ENCODE measurements at places on chromosomes 6 and 20. TPM values are rescaled to one million over a fixed set of nuclear protein-coding genes. Genes with fewer than 3 reads are reported as not detected.
A peak's percentile ranks its signal among the peaks of the same experiment; 100 is the strongest.

DNA sequence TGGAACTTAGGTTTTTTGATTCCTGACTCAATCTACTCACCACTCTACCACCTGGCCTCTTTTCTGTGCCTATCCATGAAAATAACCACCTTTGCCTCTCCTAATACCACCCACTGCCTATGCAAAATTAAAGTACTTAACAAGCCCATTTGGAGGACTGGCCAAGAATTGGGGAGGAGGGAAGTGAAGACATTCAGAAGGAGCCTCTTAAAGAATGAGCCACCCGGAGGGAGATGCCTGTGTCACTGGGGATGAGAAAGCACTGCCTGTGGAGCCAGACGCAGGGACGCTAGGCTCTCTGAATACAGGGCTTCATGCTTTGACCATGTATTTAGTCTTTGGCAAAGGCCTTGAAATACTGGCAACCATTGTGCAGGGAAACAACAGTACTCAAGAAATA lies 40.0 kb upstream of the MRPS10 start:
- DNase-seq: peak; percentile 16

- DNase-seq: no peak
Measured at GRCh38 chr6:41167173-41167963, 4.5 kb upstream of the TREM2 start.

GRCh38 chr20:20439602-20440190 lies 71.8 kb downstream of the INSM1 start:
- DNase-seq: no peak

GRCh38 chr6:17967668-17968518 lies 19.5 kb downstream of the KIF13A start:
- no peak for DNase-seq

DNA sequence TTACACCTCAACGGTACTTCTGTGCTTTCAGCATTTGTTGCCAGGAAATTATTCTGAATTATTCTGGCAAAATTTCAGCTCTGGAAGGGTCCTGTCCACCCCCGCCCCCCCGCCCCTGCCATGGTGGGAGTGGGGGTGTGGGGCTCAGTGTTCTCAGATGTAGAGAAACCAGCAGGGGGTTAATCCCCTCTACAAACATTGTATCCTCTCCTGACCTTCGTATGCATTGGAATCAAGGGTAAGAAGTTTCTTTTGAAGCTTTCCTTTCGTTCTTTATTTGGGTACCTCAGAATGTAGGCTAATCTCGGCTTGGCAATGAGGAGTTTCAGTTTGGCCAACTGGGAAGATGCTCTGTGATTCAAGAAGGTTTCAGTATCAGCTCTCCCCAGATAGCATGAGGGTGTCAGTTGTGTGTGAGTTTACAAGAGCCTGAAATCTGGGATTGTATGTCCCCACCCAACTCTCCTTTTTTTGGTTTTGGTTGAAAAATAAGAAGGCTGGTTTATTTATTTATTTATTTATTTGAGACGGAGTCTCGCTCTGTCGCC lies 25.5 kb upstream of the OLIG3 start:
- no peak for DNase-seq

DNA sequence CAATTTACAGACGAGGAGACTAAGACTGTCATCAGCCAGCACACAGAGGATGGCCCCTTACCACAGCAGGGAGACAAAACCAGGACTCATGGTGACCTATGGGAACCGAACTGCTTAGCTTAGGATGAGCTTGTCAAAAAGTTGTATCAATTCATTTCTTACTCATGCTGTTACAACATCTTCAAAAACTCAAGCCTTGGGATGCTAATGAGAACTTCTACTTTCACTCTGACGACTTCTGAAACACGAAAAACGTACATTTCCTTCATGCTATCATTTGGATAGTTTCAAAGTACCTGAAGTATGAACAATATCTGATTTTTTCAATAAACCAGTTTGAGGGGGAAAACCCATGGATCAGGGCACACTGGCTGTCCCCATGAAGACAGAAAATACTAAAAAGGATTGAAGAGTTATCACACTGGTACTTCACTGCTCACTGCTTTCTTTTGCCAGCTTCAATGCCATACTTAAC lies 31.9 kb downstream of the HIVEP2 start:
- no peak for DNase-seq

- no peak for DNase-seq
Measured at GRCh38 chr6:52346503-52346902, 15.4 kb upstream of the PAQR8 start.

DNA sequence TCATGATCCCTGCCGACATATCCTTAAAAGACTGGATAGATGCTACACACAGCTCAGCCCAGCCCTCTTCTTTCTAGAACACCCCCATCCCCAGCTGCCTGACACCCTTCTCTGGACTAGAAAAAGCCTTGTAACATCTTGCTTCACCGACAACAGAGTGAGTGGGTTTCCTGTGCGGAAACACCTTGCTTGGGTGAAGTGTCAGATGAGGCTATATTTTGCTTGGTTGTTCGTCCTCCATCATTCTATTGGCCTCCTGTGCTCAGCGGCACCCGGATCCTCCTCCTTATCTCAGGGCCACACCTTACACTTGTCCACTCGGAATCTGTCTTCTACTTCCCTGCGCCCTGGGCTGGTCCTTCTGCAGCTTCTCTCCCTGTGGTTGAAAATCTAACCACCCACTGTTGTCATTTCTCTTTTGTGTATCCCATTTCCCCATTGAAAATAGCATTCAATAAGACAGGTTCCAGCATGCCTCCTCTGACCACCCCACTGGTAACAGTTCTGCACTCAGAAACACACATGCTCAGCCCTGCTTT lies 101.3 kb upstream of the MLN start:
- DNase-seq: no peak

- DNase-seq: no peak
Measured at GRCh38 chr6:160950507-160950906, 41.1 kb upstream of the MAP3K4 start.

DNA sequence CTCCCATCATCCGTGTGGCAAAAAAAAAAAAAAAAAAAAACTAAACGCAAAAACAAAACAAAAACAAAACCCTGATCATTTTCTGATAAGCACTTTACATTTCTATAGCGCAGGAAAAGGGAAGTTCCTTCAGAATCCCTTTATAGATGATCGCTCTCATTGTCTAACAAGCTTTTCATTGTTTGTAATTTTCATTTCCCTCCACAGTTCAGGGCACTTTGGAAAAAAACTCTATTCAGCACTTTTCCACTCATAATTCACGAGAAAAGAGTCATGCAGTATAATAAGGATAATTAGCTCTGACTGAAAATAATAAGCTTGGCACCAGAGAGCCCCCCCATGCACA lies 89.4 kb upstream of the ATXN1 start:
- DNase-seq: no peak

- peak; percentile 22 for DNase-seq
Measured at GRCh38 chr6:89954721-89955148, 60.5 kb downstream of the GJA10 start.

- DNase-seq: no peak
Measured at GRCh38 chr6:168371618-168371980, 52.0 kb upstream of the DACT2 start.

GRCh38 chr6:1614448-1615150 lies 4.9 kb downstream of the FOXC1 start:
- no peak for DNase-seq

- DNase-seq: no peak
Measured at GRCh38 chr20:15332711-15333160, 995.3 kb upstream of the FLRT3 start.

DNA sequence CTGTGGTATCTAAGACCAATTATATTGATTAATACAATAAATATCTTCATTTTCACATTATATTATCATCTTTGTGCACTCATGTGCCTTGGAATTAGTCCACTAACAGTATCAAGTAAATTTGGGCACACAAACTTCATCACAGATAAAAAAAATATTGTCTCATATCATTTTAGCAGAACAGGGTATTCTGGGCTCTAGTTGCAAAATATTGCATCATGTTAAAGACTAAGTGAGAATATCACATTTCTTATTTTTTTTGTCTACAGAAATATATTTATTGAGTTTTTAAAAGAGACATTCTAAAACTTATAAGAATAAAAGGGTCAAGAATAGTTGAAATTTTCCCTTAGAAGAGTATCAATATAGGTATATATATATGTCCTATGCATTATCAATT lies 754.1 kb upstream of the MAN1A1 start:
- no peak for DNase-seq

Gene LINC00237
- not detected for total RNA-seq

Gene POM121L2
- total RNA-seq: not detected

Gene SNX21
- total RNA-seq: 46.7 TPM

Gene SPAG4
- total RNA-seq: 2.2 TPM

Gene GJA1
- 107 TPM for total RNA-seq

Gene CRISP3
- not detected for total RNA-seq

Gene CALHM4
- total RNA-seq: not detected

Gene WFDC2
- total RNA-seq: not detected
